ENCODE measurements at places on chromosomes 2 and 18.

GRCh38 chr2:70974592-70974991, 3.8 kb upstream of the ANKRD53 start:
- DNase-seq = no peak

- no peak for DNase-seq
These were observed 1.2 kb downstream of the PIEZO2 start for GRCh38 chr18:11147962-11148679.

DNA sequence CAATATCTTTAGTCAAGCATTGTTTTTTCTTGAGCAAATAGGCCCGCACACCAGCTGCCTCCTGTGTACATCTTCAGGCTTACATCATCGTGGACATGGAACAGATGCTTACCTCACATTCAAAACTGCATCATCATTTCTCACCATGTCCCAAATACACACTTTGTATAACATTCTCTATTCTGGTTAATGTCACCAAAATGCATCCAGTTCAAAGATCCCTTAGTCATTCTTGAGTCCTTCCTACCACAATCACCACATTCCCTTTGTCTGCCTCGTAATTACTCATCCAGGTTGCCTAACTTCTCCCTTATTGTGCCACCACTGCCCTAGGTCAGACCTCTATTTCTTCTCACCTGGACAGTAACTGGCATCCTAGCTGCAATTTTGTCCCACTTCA, 373.7 kb upstream of the GALNT5 start:
- no peak for DNase-seq

DNA sequence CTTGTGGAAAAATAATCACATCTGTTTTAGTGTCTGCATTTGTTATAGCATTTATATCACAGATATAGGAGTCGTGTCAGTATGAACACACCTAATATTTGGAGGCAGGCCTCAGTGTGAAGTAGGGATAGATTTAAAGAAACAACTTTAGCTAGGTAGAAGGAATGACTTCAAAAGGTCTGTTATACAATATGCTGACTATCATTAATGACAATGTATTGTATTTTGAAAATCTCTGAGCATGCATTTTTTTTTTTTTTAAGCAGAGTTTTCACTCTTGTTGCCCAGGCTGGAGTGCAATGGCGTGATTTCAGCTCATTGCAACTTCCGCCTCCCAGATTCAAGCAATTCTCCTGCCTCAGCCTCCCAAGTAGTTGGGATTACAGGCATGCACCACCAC, 248.3 kb downstream of the EN1 start:
- no peak for DNase-seq

DNA sequence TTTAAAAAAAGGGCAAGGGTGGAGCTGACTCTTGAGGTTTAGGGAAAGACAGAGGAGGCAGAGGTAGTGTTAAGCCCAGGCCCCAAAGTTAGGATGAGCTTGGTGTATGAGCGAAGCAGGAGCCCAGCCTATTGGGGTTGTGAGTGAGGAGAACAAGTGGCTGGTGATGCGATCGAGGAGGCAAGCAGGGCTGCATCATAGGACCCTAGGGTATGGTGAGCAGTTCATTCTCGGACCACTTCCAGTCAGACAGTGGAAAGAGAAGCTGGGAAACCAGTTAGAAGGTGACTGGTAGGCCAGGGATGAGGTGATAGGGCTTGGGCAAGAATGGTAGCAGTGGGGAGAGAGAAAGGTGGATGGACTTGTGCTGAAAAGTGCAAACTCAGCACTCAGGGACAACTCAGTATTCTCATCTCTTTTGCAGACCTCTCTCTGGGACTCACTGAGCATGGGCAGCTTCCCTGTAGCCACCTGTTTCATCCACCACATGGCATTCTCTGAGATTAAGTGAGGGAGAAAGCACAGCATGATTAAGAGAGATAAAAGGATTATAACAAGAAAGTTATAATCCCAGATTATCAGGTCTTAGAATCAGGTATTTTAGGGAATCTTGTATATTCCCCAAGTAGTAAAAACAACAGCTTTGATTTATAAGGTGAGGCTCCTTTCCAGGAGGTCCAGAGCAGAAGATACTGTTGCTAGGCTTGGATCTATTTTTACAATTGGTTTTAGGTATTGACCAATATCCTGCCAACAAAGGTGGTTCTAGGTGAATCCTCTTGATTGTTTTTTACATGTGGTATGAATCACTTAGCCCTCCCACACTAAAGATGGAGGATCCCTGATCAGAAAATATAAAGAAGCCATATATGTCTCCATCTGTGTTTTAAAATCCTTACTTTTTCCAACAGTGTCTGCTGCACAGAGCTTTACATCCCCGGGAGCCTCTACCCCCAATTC, 38.3 kb downstream of the XRCC5 start:
- DNase-seq = no peak

- no peak for DNase-seq
These were observed 84.5 kb downstream of the DOCK10 start for GRCh38 chr2:224957540-224958461.

DNA sequence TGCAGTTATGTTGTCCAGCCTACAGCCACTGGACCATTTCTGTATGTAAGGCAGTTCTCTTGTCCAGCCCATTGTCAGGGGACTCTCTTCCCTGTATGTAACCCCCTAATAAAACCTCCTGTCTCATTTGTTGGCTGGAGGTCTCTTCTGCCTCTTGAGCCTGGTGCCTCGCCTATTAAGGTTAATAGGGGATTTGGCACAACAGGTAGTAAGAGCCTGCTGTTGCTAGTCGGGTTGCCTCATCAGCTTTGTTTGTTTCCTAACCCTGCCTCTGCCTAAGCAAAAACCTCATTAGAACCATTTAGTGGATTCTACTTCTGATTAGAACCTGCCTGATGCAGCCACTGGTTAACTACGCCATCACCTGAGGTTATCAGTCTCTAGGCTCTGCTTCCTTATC, 62.2 kb upstream of the STPG4 start:
- DNase-seq = no peak

DNA sequence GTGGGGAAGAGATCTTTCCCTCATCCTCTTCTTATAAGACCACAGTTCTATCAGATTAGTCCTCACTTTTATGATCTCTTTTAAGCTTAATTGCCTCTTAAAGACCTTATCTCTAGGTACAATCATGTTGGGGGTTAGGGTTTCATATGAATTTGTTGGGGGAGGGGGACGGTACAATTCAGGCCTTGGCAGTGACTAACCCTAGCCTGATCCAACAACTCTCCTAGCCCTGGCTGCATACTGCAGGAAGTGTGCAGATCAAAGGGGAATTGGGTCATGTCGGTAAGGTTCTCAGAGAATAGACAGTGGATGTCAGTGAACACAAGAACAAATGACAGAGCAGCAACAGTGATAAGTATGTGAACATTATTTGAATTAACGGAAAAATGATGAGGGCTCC, 16.4 kb downstream of the CAPN13 start:
- no peak for DNase-seq
